Stimulated activated CD4-positive, alpha-beta T cell treated with anti-CD3 and anti-CD28 coated beads, TNF-alpha, amount 100 ng/mL, for 48 hours (primary cell): ENCODE measurements at places on chromosomes 5 and 9.

GRCh38 chr5:124935065-124935464, 188.6 kb upstream of the ZNF608 start:
- no peak for DNase-seq

GRCh38 chr9:76912636-76913275, 6.8 kb upstream of the PRUNE2 start:
- DNase-seq: no peak

DNA sequence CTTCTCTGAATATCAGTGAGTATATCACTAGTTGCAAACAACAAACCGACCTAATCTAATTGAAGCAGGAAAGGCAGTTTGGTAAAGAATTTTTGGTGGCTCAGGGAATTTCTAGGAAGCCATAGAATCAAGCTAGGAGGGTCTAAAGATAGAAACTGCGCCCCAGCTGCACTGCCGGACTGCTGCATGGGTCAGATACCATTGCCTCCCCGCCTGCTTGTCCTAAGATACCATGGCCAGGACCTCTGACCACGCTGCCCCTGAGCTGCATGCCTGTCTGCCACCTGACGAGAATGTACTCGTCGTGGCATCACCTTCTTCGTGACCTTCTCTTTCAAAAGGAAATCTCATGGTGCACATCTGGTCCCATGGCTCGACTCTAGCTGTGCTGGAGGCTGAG, 439.0 kb downstream of the ZSWIM6 start:
- DNase-seq: no peak

- DNase-seq: no peak
Observed at GRCh38 chr9:12922224-12922866, 147.5 kb downstream of the LURAP1L start.

DNA sequence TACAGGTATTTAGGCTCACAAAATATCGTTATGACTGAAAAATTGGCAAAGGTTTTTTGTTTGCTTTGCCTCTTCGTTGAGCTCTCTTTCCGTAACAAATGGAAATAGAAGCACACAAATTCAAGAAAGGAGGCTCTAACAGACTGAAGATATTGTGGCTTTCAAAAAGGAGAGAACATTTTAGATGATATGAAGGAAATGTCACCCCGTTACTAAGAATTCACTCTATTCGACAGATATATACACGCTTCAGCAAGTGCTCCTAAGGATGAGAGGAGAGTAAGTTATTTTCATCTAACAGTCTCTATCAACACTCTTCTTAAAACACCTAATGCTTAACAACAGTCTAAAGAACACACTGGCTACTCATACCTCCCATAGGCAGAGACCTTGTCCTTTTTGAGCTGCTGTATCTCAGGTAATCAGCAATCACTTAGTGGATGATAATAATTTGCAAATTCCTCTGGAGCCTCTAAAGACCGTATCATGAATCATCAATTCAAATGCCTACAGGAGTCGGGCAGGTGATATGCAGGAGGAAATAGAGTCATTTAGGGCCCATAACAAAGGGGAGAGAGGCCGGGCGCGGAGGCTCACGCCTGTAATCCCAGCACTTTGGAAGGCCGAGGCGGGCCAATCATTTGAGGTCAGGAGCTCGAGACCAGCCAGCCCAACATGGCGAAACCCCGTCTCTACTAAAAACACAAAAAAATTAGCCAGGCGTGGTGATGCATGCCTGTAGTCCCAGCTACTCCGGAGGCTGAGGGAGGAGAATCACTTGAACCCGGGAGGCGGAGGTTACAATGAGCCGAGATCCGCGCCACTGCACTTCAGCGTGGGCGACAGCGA, 1.4 kb upstream of the HSDL2 start:
- DNase-seq: no peak

DNA sequence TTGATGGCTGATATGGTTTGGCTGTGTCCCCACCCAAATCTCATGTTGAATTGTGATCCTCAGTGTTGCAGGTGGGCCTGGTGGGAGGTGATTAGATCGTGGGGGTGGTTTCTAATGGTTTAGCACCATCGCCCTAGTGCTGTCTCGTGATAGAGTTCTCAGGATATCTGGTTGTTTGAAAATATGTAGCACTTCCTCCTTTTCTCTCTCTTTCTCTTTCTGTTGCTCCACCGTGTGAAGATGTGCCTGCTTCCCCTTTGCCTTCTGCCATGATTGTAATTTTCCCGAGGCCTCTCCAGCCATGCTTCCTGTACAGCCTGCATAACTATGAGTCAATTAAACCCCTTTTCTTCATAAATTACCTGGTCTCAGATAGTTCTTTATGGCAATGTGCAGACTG, 111.6 kb downstream of the SREK1 start:
- DNase-seq: no peak

GRCh38 chr9:135408476-135409254, 70.9 kb upstream of the PPP1R26 start:
- DNase-seq: no peak

DNA sequence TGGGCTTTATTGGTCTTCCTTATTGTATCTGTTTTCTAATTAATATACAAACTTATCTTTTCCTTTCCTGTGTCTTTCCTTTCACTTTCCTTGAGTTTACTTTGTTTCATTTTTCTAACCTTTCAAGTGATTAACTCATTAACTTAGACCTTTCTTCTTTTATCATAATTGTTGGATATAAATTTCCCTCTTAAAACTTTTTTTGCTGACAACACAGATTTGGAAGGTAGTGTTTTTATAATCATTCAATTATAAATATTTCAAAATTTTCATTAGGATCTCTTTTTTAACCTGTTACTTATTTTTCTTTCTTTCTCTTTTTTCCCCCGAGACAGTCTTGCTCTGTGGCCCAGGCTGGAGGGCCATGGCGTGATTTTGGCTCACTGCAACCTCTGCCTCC, 6.9 kb upstream of the ZBTB43 start:
- DNase-seq: no peak

- no peak for DNase-seq
Observed at GRCh38 chr5:2563046-2563445, 188.4 kb downstream of the IRX2 start.

GRCh38 chr5:14847471-14847870, 24.1 kb downstream of the ANKH start:
- DNase-seq: no peak

- no peak for DNase-seq
Observed at GRCh38 chr5:126339215-126339805, 83.9 kb upstream of the GRAMD2B start.

DNA sequence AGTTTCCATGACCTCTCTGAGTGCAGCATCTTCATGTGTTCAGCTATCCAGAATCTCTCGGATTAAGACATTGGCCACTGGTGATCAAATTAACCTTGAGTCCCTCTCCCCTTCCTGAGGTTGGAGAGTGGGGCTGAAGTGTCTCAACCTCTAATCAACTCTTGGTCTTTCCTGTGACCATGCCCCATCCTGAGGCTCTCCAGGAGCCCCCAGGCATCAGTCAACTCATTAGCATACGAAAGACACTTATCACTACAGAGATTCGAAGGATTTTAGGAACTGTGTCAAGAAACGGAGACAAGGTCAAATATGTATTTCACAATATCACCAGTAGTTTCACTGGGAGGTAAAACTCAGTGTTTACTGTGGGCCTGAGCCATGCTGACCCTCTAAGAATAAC, 130.2 kb upstream of the CCDC152 start:
- no peak for DNase-seq

- DNase-seq: no peak
Observed at GRCh38 chr9:79735023-79735779, 163.4 kb downstream of the TLE4 start.

GRCh38 chr9:121498487-121499176, 1.0 kb downstream of the GGTA1 start:
- no peak for DNase-seq

DNA sequence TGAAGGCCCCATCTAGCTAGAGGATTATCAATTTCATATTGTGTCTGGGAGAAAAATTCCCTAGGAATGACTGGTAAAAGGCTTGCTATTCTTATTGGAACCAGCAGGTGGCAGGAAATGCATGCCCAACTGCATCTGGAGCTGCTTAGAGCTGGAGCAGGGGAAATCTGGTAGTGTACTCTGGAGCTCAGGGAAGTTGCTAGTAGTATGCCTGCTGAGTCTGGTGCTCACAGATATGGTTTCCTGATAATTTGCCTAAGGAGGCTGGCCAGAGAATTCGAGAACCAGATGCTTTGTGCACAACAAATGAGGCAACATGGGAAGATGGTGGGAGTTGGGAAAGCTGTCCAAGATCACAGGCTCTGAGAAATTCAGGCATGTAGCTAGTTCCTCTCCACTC, 53.7 kb downstream of the G3BP1 start:
- no peak for DNase-seq

GRCh38 chr9:101022704-101023103, 5.8 kb upstream of the PLPPR1 start:
- no peak for DNase-seq

GRCh38 chr5:173573126-173573960, 43.1 kb downstream of the BOD1 start:
- peak; percentile 17 for DNase-seq

GRCh38 chr9:35604578-35605350, at the start of gene TESK1:
TESK1 (plus strand) TSS chr9:35605262; CDS start chr9:35605620, 358 bp downstream.
- peak; percentile 64 for DNase-seq

GRCh38 chr9:127450830-127451607, at the start of the genes LRSAM1 and RPL12:
LRSAM1 (plus strand) TSS chr9:127451510; CDS start chr9:127454528, 3,018 bp downstream.
RPL12 (minus strand) TSS chr9:127451406; CDS start chr9:127451317, 89 bp downstream.
- peak; percentile 98 for DNase-seq
